ENCODE measurements at places on chromosomes 2 and 18. TPM values are rescaled to one million over a fixed set of nuclear protein-coding genes. Genes with fewer than 3 reads are reported as not detected.

The VAMP5 gene
- polyA plus RNA-seq, result 42.8 TPM

The CFAP221 gene
- polyA plus RNA-seq, result 22.7 TPM

The UPP2 gene
- 3.7 TPM for polyA plus RNA-seq

The EPHA4 gene
- 67.5 TPM for polyA plus RNA-seq

The WNT10A gene
- 1.4 TPM for polyA plus RNA-seq

The VPS4B gene
- 52.8 TPM for polyA plus RNA-seq

The UGT1A4 gene
- polyA plus RNA-seq, result not detected

DNA sequence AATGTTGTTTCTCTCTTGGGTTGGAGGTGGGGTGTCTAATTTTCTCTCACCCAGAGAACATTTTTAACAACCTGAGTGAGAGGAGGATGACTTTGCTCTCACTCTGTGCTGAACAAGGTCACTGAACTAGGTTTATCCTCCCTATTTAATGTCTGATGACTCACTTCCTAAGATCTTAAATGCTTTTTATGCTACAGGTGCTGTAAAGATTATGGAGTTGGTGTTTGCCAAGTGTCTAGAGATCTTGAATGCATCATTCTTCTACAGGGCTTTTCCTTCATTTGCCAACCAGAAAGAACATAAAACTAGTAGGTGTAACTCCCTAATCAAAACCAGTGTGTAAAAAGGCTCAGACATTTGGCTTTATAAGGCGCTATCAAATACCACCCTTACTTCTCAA is 350.5 kb upstream of the ETAA1 start:
- no peak for DNase-seq

GRCh38 chr2:180205621-180206235 is 198.6 kb upstream of the CWC22 start:
- DNase-seq, result no peak

DNA sequence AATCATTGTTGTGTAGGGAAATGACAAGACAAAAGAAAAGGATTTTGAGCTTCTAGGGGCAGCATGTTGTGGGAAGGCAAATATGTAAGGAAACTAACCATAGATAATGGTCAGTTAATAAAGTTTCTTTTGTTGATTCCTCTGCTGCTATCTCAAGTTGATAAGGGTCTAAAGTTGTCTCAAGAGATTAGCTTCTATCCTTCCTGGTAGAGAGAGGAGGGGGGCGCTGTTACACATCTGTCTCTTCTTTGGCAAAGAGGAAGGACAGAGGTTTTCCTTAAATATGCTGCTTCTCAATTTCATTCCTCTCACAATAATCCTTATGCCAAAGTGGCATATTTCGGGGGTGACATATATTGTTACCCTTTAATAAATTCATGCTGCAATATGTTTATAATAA is 944.0 kb downstream of the DPP10 start:
- DNase-seq, result no peak

GRCh38 chr2:25151718-25152117 is 16.7 kb downstream of the POMC start:
- DNase-seq, result no peak

GRCh38 chr2:190717306-190717705 is 68.4 kb downstream of the NAB1 start:
- DNase-seq, result no peak

- no peak for DNase-seq
These were observed 8.0 kb downstream of the DSC3 start for GRCh38 chr18:31034541-31034940.

GRCh38 chr2:188580738-188581137 is 289.1 kb downstream of the GULP1 start:
- DNase-seq, result no peak

DNA sequence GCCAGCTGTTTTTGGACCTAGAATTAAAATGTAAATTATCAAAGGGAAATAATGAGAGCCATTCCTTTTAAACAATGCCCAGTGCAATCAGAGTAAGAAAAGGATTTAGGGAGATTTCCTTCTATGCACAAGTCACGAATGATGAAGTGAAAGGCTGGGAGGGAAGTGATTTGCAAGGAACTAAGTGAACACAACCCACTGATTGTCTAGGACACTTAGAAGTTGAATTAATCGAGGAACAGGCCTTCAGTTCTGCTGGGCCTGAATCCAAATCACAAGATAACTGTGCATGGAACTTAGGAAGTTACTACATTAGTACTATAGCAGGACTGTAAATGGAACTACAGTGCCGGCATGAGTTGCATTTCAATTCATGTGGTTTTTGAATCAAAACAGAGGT is 17.7 kb downstream of the MAP2 start:
- DNase-seq, result no peak
